GM20000 (cell line): ENCODE measurements at places on chromosomes 2 and 18.

GRCh38 chr2:43267381-43267780, 41.0 kb upstream of the ZFP36L2 start:
- no peak for DNase-seq

DNA sequence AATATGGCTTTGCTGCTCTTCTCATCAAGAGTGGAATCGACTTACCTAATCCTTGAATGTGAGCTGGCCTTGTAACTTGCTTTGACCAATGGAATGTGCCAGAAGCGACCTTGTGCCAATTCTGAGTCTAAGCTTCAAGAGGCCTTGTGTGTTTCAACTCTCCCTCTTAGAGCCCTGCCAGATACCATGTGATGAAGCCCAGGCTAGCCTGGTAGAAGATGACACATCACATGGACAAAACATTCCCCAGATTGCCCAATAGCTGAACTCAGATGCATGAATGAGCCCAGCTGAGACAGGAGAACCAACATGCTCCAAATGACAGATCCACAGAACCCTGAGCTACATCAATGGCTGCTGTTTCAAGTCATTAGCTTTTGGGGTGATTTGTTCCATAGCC, 4.2 kb upstream of the KLHL14 start:
- no peak for DNase-seq

DNA sequence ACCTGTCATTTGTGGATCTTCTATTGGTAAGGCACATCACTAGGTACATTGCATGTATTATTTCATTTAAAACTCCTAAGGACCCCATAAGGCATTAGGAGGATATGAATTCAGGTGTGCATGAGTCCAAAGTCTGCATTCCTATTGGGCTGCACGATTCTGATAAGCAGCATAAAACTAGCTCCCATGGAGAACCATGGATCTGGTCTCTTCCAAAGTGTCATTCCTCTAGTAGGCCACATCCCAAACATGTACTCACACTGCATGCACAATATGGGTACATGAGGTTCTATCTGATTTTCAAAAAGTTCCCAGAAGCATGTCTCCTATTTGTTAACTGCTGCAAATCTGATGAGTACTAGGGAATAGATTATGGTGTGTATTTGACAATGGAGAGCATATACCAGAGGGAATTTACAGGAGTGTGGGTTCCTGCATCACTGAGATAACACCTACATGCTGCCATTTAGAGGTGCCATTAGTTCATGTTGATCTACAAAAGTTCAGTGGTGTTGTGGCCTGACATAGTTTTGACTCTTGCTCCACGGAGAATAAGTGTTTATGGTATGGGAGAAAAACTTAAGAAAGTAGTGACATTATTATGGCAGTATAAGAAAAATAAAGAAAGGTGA, 11.3 kb downstream of the CYTIP start:
- DNase-seq, result no peak

DNA sequence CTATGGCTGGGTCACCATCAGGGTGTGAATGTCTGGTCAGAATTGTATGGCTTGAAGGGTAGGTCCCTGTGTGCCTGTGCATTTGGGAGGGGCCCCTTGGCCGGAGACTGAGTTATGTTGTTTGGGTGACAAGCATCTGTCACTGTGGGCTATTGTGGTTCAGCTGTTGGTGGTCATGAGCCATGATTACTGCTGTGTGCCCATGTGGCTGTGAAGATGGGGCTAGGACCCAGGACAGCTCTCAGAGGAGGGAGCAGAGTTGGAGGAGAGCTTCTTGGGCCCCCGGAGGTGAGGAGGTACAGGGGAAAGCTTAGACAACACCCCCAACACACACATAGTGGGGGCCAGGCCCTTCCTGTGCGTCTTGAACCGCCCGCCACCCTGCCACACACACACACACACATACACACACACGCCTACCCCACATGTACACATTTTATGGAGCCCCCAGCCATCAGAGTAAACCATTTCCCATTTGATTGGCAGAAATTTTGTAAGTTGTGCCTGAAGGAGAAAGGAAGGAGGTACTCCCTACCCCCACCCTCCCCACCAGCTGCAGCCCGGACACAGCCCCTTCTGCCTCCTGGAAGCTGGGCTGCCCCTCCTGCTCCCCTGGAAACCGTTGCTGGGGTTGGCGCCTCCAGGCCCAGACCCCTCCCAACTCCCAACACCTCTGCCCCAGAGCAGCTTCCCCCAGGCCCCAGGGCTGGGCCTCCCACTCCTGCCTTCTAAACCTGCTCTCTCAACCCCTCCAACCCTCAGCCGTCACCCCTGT, 2.0 kb downstream of the GAREM2 start:
- peak; percentile 32 for DNase-seq

- no peak for DNase-seq
Observed at GRCh38 chr2:151287513-151288250, 1.8 kb downstream of the NMI start.

GRCh38 chr2:20665243-20666004, 1.5 kb upstream of the GDF7 start:
- no peak for DNase-seq

GRCh38 chr18:31396796-31397612, 20.4 kb downstream of the DSG4 start:
- no peak for DNase-seq
